WERI-Rb-1 (cell line): ENCODE measurements at places on chromosomes 1 and 21.

DNA sequence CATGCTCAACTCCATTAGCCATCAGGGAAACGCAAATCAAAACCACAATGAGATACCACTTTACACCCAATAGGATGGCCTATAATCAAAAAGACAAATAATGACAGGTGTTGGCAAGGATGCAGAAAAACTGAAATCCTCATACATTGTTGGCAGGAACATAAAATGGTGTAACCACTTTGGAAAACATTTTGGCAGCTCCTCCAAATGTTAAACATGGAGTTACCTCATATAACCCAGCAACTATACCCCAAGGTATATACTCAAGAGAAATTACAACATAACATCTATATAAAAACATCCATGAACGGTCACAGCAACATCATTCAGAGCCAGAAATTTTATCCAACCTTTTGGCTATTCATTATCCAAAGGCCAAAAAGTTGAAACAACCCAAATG is 11.6 kb downstream of the EIF4G3 start:
- no peak for DNase-seq

DNA sequence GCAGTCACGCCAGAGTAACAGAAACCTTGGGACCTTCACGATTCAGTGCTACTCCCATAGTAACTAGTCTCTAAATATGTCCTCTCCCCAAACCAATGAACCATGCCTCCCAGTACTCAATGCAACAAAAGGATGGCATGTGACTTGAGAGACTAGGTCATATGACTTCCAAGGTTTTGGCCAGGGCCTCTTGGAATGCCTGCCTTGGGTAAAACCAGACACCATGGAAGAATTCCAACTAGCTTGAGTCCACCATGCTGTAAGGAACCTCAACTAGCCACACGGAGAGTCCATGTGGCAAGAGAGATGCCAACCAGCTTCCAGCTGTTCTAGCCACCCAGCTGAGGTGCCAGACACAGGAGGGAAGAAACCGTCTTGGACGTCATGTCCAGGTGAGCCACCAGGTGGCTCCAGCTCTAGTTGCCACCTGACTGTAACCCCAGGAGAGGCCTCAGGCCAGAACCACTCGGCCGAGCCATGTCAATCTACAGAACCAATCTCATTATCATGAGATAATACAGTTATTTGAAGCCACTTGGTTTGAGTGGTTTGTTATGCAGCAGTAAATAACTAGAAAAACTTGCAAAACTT is 115.0 kb downstream of the SYF2 start:
- peak; percentile 53 for DNase-seq

GRCh38 chr1:94648225-94649007 is 106.9 kb upstream of the F3 start:
- no peak for DNase-seq

GRCh38 chr1:85836736-85837135 is 128.5 kb upstream of the ZNHIT6 start:
- DNase-seq = no peak

- no peak for DNase-seq
Observed at GRCh38 chr1:119428991-119429390, 14.0 kb downstream of the HSD3B2 start.

GRCh38 chr1:20726932-20727745 is 5.4 kb downstream of the SH2D5 start:
- no peak for DNase-seq

GRCh38 chr21:31665397-31665796 is 5.9 kb downstream of the SOD1 start:
- DNase-seq = no peak

DNA sequence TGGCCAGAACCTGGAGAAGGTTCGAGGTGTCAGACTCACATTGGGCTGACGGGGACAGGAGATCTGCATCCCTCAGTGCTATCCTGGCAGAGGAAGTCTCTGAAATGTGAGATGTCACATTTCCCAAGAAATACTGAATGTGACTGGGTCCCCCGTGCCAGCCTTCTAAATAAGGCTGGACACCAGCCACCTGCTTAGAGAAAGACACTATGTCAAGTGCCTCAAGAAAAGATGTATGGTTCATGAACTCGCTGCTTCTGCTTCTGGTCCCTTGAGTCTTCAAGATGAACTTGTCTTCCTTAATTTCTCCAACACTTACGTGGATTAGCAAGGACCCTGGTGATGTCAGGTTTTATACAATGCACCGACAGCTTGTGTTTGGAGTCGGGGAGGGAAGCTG is 42.1 kb upstream of the FHAD1 start:
- DNase-seq = no peak

- DNase-seq = no peak
Observed at GRCh38 chr1:168303716-168304540, 23.3 kb downstream of the TBX19 start.

DNA sequence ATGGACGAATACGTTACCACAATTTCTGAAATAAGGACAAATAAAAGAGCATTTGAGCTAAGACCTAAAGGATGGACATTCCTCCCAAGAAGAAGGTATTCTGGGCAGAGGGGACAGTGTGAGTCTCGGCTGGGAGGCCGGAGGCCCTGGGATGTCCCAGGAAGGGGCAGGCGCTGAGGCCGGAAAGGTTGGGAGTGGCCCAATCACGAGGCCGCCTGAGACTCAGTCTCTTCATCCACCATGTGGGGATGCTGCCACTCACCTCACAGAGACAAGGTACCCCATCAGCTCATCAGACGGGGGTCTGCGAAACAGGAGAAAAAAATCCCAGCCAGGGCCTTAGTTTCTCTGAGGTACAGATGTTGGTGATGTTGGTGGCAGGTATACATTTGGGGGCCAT is 24.3 kb upstream of the LAPTM5 start:
- DNase-seq = no peak

DNA sequence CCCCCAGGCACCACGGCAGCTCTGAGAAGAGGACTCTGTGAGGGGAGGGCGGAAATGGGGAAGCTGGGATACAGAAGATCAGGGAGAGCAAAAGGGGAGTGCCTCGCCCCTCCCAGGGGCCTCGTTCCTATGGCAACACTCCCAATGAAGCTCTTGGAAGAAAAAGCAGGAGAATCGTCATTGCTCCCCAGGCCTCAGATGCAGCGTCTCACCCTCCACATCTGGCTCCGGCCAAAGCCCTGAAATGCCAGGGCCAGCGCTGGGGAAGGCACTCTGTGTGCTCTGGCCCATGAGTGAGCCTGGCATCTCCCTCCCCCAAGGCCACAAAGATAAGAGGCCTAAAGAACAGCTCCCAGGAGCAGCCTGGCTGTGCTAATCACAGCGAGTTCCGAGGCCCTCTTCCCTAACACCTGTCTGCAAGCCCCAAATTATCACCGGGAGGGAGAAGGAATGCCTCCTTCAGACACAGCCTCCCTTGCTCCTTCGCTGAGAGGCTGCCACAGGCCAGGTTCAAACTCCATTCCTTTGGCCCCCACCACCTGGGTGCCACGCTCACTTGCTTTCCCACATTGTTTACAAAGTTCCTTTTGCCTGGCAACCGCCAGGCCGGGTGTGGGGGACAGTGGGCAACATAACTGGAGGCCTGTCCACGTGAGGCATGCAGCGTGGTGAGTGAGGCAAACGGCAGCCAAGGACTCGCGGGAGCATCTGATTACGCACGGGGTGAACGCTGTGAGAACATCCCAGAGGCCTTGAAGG is 27.8 kb downstream of the ECE1 start:
- no peak for DNase-seq

DNA sequence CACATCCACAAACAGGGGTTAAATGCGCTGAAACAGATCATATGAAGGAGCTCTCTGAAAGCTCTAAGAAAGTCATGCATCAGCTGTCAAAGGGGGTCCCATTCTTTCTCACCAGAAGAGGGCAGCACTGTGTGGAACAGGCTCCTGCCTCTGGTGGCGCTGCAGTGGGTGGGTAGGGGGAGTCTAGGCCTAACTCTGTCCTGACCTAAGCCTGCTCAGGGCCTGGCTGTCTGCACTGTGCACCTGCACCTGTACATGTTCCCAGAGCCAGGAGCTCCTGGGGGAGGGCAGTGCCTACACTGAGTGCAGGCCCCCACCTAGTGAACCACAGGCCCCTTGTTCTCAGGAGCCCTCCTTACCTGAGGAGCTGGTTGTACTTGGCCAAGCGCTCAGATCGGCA is 16.0 kb downstream of the ENO1 start:
- peak; percentile 75 for DNase-seq

DNA sequence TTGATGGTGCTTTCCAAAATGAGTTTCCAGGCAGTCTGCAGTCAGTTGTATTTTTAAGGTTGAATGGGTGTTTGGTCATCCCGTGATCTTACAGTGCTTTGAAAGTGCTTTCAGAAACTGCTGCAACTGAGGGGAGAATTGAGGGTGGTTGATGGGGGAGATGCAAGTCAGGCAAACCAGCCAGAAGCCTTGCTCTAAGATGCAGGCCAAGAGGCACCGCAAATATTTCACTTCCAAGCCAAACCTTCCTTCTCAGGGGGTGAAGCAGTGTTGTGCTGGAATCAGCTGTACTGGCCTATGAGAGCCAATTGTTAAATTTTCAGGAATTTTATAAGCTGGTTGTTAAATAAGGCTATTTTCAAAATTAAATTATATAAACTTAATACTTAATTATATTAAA is 151.6 kb downstream of the KCNJ6 start:
- no peak for DNase-seq

DNA sequence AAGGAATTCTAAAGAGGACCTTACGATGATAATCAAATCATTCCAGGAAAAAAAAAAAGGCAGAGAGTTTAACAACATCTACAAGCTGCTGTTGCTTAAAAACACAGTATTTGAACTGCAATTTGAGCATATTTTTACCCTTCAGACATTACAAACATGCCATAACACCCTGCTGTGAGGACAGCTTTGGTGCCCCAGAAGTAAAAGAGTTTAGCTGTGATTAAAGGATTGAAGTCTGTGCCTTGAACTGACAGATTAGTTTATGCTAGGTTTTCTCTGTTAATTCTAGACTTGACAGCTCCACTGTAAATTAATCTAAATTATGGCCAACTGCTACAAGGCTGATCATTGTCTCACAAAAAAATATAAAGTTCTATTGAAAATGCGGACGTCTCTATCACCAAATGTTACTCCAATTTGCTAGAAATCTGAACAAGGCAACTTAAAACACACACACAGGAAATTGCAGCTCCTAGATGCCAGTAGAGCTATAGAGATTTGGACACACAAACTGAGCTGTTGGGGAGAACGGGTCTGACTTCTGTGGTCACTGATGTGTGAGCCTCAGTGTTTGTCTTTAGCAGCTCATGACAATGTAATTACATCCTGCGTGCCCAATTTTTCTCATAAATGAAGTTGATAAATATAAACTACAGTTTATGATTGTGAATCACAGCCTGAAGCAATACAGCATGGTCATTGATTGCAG is 217.9 kb downstream of the NTNG1 start:
- DNase-seq = peak; percentile 57

DNA sequence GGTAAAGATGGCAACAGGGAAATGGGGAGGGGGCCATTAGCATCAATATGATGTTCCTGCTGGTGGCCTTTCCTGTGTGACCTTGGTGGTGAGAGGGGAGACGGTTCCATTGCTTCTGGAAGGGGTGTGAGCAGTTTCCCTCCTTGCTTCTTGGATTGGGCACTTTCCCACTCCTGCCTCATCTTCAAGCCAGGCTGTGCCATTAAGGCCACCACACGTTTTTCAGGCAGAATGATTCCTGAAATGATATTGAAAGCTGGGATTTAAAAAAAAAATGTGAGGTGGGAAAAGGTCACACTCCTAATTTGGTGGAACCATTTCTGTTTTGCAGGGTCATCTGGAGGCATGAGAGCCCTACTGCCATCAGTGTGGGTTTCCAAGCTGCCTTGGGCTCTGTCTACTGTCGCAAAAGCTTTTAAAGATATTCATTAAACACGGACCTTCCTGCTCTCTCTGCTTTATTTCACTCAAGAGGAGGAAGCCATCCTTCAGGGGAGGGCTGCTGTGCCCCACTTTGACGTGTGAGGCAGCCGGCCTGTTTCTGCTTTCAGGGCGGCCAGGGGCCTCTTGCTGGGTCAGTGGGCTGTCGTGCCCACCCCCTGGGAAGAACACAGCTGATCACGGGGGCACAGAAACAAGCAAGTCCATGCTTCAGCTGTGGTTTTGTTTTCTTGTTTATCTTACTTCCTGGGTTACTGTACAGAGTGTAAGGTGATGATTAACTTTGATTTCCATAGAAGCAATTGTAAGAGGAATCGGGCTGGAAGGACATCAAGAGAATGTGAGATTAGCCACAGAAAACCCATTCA is 8.0 kb downstream of the RIIAD1 start:
- peak; percentile 6 for DNase-seq

DNA sequence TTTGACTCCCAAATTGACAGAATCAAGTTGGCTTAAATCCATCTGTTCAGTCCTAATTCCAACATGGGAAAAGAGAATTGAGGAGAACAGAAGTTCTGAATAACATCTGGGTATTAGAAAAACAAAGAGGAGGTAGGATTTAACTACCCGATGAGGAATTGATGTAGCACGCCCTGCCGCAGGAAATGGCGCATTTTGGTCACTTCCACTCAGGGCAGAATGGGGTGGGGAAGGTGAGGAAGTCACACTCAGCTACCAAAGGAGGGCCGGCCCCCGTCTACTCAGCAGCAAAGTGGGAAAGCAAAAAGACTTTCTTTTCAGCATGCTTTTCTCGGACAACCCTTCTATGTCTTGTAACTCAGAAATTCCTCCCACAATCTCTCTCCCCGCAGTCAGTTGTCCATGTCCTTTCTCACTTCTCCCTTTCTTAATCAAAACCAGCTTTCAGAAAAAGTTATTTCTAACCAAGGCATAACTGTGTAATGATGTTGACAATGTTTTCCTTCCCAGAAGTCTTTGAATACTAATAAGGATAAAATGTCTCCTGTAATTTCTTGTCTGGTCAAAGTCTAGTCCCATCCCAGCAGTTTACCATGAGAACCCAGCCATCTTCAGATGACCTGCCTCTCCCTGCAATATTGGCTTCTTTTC is 60.5 kb upstream of the SIPA1L2 start:
- no peak for DNase-seq

GRCh38 chr21:45332981-45333582 is 45.4 kb upstream of the POFUT2 start:
- no peak for DNase-seq

- no peak for DNase-seq
Observed at GRCh38 chr1:29629814-29630516, 393.6 kb downstream of the PTPRU start.

DNA sequence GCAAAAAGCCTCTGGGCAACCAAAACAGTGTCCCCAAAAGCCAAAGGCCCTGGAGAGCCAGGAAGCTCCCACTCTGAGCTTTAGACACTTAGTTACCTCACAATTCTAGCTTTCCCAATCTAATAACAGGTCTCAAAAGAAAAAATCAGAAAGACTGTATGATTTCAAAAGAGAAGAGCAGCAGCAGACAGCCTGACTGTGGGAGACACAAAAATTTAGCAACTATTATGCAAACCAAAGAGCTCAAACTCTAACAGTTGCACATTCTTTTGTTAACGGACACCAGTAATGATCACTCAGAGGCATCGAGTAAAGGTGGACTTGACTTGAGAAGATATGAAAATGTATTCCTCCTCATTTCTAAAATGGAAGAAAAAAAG is 160.1 kb downstream of the SLC45A1 start:
- DNase-seq = no peak

DNA sequence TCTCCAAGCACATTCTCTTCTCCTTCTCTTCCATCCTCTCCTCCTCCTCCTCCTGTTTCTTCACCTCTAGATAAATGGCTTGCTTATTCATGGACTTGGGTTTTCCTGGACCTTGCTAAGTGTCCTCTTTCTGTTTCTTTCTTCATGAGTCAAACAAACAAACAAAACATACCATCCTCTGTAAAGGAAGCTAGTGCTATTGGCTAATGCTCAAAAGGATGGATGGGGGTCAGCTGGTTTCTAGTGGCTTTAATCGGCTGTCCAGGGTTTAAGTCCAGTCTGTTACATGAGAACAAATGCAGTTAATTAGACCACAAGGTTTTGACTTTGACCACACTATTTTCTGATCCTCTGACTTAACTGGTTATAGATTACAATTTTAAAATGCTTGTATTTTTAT is 83.8 kb upstream of the TSPAN2 start:
- no peak for DNase-seq
